SK-N-MC (cell line): ENCODE measurements at places on chromosomes 16 and 17.
A peak's percentile ranks its signal among the peaks of the same experiment; 100 is the strongest.

GRCh38 chr17:32311028-32311536 is 30.9 kb downstream of the C17orf75 start:
- DNase-seq, result no peak

- no peak for DNase-seq
Measured at GRCh38 chr16:85004587-85005205, 6.6 kb downstream of the ZDHHC7 start.

DNA sequence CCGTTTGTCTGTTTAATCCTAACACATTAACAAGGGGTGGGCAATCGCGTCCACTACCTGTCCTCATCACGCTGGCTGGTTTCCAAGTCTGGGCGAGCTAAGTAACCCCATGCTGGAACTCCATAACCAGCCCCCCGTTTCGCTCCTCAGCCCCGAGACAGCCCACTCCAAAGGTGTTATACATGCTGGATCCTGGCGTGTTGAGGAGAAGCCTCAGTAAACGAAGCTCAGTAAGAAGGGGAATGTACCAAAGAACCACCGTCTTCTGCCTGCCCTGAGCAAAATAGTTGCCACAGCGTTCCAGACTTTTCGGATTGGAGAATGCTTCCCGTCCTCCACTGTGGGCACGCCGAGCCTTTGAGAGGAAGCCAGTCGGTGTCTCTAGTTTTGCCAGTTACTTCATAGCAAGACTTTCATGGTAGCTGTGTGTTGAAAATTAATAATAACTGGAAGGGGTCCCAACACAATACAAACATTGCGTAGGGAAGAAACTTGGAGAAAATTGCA is 16.1 kb upstream of the C17orf78 start:
- DNase-seq, result no peak

- no peak for DNase-seq
Measured at GRCh38 chr16:4852221-4852872, 5.1 kb downstream of the UBN1 start.

- peak; percentile 86 for DNase-seq
Measured at GRCh38 chr16:81500833-81501521, 56.4 kb downstream of the CMIP start.

- DNase-seq, result no peak
Measured at GRCh38 chr17:76727745-76728456, 1.3 kb downstream of the METTL23 start.

GRCh38 chr16:10297341-10298006 is 88.4 kb upstream of the ATF7IP2 start:
- no peak for DNase-seq

GRCh38 chr17:43927060-43927864 is 15.0 kb downstream of the PPY start:
- DNase-seq, result no peak
